ENCODE measurements at places on chromosomes 5 and 9.

GRCh38 chr9:89405826-89406225, 87.5 kb downstream of the SECISBP2 start:
- DNase-seq: no peak

DNA sequence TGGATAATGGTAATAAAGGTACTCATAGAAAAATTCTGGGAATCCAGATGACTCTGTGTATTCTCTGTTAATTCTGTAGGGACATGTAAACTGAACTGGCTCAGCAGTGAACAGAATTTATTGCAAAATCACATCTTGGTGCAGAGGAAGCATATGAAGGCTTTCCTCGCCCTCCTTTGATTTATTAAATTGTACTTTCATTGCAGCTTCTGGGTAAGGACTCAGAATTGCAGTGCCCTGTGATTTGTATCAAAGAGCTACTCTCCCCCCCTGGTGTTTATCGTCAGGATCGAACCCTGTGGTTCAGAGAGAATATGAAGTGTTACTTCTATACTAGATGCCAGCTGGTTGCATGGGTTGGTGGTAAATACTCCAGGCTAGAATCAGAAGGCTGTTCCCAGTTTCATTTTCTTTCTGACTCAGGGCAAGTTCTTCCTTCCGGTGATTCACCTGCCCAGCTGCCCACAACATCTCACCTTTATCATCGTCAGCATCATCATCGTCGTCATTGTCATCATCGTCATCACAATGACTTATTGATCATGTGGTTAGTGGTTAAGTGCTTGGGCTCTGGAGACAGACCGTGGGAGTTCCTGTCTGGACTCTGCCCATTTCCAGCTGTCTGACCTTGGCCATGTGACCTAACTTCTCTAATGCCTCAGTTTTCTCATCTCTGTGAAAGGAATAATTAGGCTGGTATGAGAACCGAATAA, 238.8 kb downstream of the ARHGAP26 start:
- DNase-seq: no peak

GRCh38 chr9:4489562-4489918, 728 bp upstream of the SLC1A1 start:
- no peak for DNase-seq

- DNase-seq: no peak
Observed at GRCh38 chr5:52846182-52846842, 58.6 kb downstream of the ITGA1 start.

- DNase-seq: no peak
Observed at GRCh38 chr9:125732562-125732961, 14.6 kb upstream of the PBX3 start.

DNA sequence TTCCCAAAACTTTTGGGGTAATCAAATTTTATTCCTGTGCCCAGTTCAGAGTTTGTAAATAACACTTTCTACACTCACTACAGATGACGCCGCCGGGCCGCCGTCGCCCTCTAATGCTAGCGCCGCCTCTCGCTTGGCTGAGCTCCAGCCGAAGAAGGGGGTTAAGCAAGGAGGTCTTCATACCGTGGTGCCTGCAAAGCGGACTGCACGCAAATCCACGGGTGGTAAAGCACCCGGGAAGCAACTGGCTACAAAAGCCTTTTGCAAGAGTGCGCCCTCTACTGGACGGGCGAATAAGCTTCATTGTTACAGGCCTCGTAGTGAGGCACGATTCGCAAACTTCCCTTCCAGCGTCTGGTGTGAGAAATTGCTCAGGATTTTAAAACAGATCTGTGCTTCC, 280.4 kb downstream of the MEF2C start:
- DNase-seq: no peak

- DNase-seq: no peak
Observed at GRCh38 chr9:99556998-99557397, 264.7 kb upstream of the NR4A3 start.

All from left forelimb (tissue), 1 donor.